Hepatic stellate cell (primary cell): ENCODE measurements at places on chromosomes 6 and 20.

DNA sequence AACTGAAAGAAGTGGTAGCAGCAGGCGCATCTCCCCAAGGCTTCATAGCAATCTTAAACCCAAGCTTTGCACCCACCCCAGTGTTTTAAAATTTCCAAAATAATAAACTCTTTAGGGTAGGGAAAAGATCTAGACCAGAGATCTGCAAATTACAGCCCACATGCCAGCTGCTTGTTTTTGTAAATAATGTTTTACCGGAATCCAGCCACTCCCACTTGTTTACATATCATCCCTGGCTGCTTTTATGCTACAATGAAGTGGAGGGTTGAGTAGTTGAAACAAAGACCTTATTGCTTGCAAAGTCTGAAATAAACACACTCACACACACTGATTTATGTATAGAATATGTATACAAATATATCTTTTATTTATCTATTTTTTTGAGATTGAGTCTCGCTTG, 30.0 kb downstream of the SLX4IP start:
- no peak for DNase-seq

DNA sequence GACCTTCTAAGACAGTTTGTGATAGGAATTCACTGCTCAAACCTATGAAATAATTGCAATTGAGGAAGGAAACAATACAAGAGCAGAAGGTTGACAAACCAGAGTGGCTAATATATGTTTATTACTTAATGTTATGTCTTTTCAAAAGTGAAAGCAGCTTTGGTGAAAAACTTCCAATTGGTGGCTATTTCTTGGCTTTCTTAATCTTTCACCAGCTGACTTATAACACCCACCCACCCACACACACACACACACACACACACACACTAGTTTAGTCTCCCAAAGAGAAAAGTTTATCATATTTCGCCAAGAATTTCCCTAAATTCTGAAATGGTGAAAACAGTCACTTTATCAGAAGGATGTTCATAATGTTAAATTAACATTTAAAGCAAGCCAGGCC, 583.5 kb downstream of the EYS start:
- no peak for DNase-seq

- DNase-seq: no peak
Measured at GRCh38 chr6:36109092-36109491, 21.2 kb upstream of the MAPK13 start.

GRCh38 chr6:3372184-3372846, 84.5 kb downstream of the SLC22A23 start:
- no peak for DNase-seq

- DNase-seq: peak; percentile 53
Measured at GRCh38 chr6:117483645-117484016, 1.2 kb downstream of the DCBLD1 start.

DNA sequence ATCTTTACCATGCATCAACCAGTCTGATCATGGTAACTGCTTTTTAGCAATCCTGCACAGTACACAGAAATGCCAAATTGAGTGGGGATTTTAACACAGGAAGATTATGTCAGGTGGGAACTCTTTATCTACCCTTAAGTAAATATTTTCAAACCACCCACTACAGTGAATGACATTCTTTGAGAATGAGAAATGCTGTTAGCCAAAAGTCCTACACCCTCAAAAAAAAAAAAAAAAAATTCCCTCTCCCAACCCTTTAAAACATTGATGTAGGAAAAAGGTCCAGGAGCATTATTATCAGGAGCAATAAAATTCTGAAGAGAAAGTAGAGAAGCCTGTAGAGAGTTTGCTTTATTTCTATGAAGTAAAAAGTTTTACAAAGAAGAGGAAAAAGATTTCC, 307.2 kb upstream of the THEMIS start:
- DNase-seq: no peak

DNA sequence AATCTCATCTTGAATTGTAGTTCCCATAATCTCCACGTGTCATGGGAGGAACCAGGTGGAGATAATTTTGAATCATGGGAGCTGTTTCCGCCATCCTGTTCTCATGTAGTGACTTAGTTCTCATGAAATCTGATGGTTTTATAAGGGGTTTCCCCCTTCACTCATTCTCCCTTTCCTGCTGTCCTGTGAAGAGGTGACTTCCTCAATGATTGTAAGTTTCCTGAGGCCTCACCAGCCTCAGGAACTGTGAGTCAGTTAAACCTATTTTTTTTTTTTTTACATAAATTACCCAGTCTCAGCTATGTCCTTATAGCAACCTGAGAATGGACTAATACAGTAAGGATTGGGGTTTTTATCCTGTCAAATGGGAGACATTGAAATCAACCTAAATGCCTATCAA, 328.3 kb downstream of the TBC1D32 start:
- DNase-seq: no peak

DNA sequence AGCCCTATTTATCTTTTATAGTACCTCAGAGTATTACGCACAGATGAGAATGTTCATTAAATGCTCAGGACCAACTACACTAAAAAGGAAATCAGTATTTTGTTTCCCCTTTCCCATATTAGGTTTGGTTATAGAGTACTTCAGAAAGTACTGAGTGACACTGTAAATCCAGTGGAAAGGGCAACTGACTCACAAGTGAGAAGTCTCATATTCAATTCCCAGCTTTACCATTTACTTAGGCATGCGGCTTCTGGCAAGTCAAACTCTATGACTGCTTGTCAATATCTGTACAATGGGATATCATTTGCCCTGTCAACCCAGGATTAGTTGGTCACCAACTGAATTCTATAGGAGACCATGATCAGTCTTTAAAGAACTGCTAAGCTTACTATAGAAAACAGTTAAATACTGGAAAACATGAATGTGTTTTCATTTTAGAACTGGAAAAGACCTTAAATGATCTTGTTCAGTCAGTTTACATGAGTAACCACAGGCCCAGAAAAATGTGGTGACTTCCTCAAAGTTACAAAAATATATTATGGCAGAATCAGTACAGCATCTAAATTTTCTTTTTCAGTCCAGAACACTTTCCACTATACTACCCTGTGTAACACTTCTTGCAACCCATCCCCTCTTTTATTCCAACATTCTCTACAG, 3.6 kb downstream of the MAP3K7 start:
- no peak for DNase-seq

DNA sequence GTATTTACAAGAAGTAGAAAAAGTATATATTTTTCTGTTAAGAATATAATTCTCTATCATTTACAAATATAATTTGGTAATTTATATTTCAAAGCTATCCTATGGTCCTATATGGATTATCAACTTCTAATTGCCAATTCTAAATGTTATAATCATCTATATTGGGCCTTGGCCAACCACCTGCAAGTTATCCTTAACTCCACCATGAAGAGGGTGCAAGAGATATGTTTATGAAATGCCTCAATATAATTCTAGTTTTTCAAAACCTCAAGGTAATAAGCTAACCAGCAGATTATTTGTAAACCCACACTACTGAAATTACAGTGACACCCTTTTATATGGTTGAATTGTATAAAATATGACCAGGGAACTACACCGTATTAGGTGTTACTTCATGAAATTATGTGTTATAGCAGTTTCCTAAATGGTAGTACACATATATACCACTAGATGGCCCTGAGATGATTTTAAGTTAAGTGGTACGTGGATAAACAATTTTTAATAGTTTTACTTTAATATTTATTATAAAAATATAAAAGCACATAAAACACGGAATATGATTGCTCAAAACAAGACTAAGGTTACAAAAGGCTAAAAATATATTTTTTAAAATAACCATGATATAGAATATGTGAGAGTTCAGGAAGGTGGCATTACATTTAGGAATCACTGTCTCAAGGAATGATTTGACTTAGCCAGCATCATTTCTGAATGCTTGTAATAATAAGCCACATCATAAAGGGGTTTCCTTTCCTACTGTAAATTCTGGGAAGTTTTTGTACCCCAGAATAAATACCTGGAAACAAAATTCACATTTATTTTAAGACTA, 9.8 kb upstream of the PNISR start:
- peak; percentile 11 for DNase-seq

DNA sequence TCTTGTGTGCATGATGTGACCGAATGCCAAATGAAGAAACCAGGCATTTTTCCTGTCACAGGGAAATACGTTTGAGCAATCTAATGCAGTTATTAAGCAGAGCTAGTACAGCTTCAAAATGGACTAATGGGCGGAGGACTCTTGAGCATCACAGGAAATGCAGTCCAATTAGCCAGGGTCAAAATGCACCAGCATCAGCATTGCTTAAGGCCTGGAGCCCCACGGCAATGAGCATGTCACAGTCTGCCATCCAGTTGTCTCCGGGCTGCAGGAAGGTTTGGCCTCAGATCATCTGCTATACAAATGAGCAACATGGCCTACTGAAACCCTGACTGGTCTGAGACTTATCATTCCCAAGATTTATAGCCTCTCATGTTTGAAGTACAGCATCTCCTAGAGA, 652.1 kb upstream of the SLC35B3 start:
- no peak for DNase-seq

GRCh38 chr20:59903621-59904020, 29.8 kb downstream of the SYCP2 start:
- DNase-seq: no peak

GRCh38 chr6:98777762-98778161, 56.6 kb upstream of the POU3F2 start:
- no peak for DNase-seq

GRCh38 chr6:6843057-6843627, 254.6 kb downstream of the LY86 start:
- no peak for DNase-seq

DNA sequence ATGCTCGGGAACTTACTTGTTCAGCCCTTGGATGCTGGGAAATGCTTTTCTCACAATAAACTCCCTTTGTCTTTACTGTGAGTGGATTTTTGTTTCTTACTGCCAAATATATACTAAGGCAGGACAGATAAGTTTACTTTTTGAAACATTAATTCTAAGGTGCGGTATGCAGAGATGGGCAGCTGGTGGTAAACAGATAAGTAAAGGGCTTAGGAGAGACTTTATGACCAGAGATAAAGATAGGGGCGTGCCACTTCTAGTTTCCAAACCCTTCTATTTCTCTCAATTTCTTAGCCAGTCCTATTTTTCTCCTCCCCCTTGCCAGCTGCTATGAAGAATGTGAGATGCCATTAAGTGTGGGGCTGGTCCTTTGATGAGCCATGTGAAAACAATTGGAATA, 16.3 kb downstream of the SAMD3 start:
- DNase-seq: no peak

- no peak for DNase-seq
Measured at GRCh38 chr6:41100871-41101287, 28.1 kb downstream of the NFYA start.

DNA sequence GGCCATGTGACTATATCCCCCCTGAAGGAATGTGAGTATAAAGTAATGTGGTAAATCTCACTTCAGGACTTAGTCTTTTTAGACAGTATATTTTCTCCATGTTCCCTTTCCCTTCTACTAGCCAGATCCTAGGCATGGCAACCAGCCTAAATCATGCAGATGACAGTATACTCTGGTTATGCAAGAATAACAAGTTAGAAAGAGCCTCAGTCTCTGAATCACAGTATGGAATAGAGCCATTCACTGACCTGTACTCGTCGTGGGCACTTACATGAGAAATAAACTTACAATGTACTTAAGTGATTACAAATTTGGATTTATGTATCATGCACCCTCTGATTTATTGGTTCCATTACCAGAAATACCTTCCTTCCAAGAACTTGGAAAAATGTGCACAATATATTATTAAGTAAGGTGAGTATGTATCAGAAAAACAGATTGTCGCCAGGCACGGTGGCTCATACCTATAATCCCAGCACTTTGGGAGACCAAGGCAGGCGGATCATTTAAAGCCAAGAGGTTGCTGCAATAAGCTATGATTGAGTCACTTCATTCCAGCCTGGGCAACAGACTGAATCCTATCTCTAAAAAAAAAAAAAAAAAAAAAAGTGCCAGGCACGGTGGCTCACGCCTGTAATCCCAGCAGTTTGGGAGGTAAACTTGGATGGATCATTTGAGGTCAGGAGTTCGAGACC, 25.1 kb upstream of the FAM8A1 start:
- peak; percentile 73 for DNase-seq

DNA sequence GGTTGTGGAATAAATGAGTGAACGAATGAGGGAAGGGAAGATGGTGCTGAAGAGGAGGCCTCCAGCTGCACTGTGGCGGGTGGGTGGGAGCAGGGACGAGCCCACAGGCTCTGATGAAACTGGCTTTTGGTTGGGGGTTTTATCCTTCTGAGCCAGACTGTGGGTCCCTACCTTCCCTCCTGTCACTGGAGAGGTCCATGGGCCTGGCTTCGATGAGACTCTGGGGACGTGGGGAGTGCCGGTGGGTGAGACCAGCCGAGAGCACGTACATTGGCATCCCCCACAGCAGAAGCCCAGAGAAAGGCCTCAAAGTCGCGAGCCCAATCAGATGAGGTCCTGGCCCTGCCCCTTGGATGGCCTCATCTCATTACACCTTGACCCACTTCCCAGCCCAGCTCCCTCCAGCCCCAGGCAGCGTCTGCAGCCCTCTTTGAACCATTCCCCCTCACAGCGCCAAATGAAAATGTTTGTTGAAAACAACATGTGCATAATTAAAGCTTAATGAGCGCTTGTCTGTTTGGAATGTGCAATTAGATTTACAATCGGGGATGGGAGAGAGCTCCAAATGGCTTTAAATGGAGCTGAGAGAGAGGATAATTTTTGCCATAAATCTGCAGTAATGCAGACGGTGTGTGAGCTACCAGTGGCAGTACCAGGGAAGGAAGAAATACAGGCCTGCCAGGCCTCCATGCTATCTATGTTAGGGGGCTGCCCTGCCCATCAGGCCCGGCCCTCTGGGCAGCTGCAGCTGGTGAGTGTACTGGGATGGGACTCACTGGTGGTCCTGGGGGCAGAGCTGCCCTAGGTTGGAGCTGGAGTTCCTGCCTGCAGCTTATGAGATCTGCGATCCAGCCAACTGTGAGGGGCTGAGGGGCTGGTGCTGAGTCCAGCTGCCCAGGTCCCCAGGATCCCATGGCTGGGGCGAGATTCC, 47.2 kb downstream of the TOX2 start:
- no peak for DNase-seq

DNA sequence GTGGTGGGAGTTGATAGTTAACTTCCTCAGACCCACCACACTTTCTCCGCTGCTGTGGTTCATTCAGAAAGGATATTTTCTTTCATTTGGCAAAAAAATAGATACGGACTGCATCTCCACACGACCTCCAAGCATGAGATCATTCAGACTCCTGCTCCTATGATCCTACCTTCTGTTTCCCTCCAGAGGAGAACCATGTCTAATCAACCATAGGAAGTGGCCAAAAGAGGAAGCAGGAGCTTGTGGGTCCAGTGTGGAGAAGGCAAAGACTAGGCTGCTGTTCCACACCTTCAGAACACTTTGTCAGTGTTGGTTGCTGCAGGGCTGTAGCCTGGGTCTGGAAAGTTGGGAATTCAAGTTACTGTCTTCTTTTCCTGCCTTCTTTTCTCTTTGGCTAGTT, 10.6 kb upstream of the KIF13A start:
- no peak for DNase-seq

GRCh38 chr6:6612308-6612707, 23.8 kb downstream of the LY86 start:
- DNase-seq: no peak

DNA sequence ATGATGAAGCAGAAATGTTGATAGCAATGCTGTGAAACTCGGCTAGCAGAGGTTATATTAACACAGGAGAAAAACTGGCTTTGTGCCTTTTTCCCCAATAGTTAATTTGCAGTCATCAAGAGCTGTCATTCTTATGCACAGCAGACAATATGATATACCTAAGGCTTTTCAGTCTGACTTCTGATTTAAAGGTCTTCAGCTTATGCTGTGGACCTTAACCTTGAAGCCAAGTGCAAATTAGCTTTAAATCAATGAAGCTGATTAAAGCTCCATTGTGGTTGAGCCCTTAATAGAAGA, 171.6 kb upstream of the ID4 start:
- no peak for DNase-seq
